ENCODE measurements at places on chromosomes 5 and 9.

- no peak for DNase-seq
These were observed 12.5 kb downstream of the PHF2 start for GRCh38 chr9:93588641-93589609.

- DNase-seq, result no peak
These were observed 292.7 kb downstream of the RAB3C start for GRCh38 chr5:58875599-58875998.

GRCh38 chr9:114936581-114936980, 6.2 kb upstream of the TNFSF8 start:
- DNase-seq, result no peak

DNA sequence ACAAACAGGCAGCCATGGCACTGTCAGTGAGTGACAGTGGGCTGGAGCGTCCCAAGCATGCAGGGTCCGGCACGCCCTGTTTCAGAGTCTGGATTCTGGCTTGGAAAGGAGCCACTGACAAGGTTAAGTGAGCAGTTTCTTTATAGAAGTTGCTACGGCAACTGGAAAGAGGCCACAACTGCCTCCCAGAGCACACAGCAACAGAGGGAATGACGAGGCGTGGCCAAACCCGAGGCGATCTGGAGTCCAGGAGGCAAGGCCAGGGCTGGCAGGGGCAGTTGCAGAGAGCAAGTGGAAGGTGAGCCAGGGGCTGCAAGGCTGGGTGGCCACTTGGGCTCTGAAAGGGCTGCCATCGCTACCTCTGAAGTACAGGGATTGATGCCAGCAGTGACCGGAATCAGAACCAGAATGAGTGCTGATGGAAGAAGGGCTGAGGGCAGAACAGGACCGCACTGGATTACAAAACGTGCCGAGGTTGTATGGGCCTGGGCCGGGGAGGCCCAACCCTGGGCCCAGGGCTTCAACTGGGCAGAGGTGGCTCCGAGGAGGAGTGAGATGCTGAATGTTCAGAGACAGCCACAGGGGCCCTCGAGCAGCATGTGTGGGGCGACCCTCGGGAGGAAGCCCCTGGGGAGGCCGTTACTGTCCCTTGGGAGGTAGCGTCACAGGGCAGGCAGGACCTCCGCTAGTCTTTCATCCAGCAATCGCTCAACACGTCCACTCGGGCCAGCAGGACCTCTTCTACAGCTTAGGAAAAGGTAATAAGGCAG, 4.6 kb downstream of the MRPL41 start:
- no peak for DNase-seq

GRCh38 chr5:114362197-114362976, 517 bp downstream of the KCNN2 start:
- peak; percentile 79 for DNase-seq

DNA sequence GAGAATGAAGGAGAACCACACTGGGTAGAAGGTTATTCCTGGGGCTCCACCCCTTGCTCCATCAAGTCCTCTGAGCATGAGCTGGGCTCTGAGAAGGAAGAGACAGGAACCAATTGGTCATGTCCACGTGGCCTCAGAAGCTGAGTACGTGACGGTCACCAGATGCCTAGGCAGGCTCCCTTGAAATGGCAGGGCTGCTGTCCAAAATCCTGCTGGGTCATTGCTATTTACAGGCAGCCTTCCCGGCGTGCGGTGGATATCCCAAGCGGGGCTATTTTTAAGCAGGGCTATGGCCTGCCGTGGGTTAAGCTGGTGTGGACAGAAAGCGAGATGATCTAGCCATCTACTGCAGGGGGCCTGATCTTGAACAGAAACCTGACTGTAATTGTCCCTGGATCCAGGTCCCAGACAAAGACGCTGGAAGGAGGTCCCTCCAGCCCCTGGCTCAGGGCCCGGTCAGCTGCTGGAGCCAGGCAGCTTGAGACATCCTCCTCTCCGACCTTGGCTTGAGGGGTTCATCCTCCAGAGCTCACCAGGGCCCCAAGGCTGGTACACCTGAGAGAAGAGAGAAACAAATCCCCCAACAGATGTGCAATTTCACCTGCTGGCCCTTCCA, 550 bp upstream of the CKMT2 start:
- no peak for DNase-seq

DNA sequence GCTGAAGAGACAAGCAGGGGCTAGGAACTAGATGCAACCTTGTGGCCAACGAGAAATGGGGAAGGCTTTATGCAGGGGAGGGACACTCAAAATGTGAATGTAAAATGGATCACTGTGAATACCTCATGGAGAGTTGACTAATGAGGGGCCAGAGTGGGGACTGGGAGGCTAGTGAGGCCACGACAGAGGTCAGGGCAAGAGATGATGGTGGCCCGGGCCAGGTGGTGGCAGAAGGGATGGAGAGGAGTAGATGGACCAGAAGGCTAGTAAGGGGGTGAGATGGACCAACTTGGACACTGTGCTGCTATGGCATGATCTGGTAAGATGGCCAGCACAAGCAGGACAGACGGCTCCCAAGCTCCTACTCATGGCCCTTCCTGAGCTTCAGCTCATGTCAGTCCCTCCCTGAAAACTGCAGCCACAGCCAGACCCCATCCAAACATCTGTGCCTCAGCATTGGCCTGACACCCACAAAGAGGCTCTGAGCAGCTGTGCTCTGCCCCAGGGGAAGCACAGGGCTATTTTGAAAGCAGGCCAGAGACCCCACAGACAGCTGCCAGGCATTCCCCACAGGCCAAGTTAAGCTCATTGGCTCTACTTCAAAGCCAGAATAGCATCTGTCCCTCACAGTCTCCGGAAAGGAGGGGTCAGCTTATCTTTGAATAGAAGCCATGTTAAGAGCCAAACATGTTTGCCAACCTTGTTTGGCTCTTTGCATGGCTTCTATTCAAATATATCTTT, 22.1 kb downstream of the P4HA2 start:
- DNase-seq, result no peak

DNA sequence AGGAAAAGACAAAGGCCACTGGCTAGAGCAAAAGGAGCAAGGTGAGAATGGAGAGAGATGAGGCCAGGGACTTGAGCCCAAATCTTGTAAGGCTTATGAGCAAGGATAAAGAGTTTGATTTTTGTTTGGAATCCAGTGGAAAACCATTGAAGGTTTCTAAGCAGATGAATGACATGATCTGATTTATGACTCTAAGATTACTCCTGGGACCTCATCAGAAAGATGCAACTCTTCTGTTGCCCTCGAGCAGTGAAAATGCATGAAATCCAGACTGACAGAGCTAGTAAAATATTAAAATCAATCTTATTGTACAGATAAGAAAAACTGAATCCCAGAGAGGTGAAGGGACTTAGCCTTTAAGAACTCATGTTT, 677 bp downstream of the MFAP3 start:
- no peak for DNase-seq

Measured in COR-L47 (cell line).